ENCODE measurements at places on chromosomes 7 and 10.

GRCh38 chr10:79442171-79443040 lies 3.0 kb downstream of the ZCCHC24 start:
- DNase-seq: no peak

DNA sequence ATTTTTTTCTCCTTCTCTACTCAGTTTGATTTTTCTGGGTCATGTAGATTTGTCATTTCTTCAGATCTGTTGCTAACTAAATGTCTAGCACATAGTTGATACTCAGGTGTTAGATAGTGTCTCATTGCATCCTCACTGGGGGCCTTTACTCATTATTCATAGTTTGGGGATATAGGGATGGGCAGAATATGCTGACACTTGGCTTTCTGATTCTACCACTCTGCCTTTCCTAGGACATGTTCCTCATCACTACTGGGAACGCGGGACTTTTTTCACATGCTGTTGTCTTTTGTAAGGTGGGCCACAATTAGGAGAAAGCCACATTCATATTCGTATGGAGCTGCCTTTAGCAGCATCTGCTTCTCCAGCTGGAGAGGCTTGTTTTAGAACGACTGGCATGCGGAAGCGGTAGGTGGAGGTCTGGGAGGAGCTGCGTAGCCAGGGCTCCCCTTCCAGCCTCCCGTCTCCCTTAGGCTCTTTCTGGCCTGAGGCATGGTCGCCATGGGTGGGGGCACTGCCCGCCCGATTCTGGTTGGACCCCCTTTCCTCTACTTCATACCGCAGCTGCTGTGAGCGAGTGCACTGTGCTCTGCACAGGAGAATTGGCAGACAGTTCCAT lies 78.8 kb downstream of the SND1 start:
- no peak for DNase-seq

- no peak for DNase-seq
Measured at GRCh38 chr10:88457660-88458059, 125.5 kb downstream of the RNLS start.

GRCh38 chr7:4824120-4824775 lies 37.6 kb downstream of the PAPOLB start:
- no peak for DNase-seq

DNA sequence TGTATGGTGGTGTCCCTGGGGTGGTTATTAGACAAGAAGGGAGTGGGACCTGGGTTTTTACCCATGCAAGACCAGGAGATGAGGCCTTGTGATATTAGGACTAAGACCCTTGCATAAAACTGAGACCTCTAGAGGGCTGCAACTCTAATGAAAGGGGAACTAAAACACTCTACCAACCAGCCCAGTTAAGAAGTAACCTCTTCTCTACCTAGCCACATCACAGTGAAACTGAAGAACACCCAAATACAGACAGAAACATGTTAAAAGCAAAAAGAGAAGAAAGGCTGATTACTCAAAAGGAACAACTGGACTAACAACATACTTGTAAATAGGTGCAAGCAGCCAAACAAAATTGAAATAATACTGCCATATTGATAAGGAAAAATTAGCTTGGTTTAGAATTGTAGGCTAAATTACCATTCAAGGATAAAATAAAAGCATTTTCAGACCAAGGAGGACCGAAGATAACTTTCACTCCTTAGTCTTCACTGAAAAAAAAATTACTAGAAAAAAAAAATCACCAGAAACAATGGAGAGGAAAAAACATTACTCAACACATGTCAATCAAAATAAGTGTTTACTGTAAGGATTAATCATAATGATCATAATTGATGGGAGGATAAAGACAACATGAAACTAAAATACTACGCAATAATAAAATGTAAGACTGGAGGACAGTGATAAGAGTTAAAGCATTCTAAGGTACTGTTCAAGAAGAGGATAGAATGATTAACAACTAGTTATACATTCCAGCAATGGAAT lies 27.6 kb downstream of the ERLIN1 start:
- no peak for DNase-seq

DNA sequence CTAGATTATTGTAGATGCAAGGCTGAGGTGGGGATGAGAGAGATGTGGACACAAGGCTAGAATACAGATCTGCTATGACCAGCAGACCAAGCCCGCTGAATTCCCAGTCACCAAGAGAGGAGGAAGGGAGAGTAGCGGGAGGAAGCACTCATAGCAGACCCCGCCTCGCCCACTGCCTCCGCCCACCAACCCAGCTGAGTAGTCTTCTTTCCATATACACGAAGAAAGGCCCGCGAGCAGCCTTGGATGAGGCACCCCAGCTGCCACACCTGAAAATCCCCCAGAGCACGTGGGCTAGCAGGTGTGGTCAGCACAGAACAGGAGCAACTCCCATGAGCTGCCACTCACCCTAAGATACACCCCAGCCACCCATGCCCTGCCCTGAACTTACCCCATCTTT lies 7.9 kb upstream of the H2BK1 start:
- no peak for DNase-seq

GRCh38 chr7:121451367-121452094 lies 55.4 kb upstream of the FAM3C start:
- no peak for DNase-seq

- no peak for DNase-seq
Measured at GRCh38 chr10:29947701-29948060, 111.7 kb downstream of the JCAD start.

DNA sequence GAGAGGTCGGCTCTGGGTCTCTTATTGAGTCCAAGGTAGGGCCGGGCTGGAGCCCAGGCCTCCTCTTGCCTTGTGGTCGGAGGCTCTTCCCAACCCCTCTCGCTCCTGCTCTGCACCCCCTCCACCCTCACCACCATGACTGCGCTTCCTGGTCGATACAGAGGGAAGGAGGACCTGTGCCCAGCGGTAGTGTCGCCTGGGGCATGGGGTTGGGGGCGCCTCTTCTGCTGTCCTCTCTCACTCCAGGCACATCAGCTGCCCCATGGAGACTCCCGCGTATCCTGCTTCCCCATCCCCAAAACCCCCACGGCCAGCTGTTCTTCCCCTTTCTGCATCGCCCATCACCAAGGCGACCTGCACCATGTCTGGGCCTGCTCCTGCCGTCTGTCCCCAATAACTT lies 44.4 kb downstream of the TMEM270 start:
- no peak for DNase-seq

DNA sequence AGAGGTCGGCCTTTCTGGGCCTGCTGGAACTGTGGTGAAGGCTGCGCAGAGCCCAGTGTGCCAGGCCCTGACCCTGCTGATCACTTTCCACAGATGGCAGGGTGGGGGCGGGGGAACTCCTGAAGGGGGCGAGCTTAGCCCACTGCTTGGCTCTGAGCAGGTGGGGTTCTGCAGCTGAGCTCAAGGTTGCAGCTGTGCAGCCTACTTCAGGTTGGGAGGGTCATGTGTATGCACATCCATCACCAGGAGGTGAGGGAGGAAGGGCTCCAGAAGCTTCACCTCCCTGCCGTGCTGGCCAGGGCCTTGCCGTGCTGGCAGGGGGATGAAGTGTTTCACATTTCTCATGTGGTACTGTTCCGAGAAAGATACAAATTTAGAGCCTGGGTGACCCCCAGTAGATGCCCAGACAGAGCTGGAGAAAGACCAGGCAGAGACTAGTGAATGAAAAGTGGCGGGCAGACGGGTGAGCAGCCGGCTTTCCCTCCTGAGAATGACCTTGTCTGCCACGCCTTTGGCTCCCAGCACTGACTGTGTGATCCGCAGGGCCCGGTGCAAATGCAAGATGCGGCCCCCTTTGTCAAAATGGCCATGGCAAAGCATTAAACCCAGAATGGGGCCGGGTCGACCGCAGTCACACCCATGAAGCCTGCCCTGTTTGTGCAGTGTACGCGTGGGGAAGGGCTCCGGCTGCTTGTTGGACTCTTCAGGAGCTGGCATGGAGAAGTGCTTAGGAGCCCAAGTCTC lies 25.2 kb downstream of the FAM241B start:
- DNase-seq: no peak

DNA sequence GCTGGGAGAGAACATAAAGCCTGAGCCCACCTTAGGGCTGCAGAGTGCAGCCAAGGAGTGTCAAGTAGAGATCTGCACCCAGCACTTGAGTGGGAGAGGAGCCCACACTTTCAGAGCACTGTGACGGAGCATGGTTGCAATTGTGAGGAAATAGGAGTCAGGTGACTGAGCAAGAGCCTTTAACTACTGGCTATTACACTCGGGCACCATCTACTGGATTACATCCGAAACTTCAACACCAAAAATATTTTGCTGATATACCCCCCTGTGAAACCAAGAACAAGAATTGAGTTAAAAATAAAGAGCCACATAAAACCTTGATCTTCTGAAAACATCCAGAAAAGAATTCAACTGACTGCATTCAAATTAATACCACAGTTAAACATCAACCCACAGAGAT lies 657.9 kb downstream of the NXPH1 start:
- DNase-seq: no peak

DNA sequence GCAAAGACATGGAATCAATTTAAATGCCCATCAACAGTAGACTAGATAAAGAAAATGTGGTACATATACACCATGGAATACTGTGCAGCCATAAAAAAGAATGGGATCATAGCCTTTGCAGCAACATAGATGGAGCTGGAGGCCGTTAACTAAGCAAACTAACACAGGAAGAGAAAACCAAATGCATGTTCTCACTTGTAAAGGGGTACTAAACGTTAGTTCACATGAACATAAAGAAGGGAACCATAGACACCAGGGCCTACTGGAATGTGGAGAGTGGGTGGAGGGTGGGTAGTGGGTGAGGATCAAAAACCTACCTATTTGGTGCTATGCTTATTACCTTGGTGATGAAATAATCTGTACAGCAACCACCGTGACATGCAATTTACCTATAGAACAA lies 78.4 kb upstream of the GSDME start:
- DNase-seq: no peak

- no peak for DNase-seq
Measured at GRCh38 chr7:25860275-25861163, 291.5 kb upstream of the NFE2L3 start.

GRCh38 chr7:5526100-5526905 lies 102.7 kb upstream of the TNRC18 start:
- DNase-seq: no peak

- DNase-seq: no peak
Measured at GRCh38 chr7:126535176-126535575, 717.6 kb downstream of the GRM8 start.

- DNase-seq: peak; percentile 25
Measured at GRCh38 chr7:43302211-43302711, 189.8 kb downstream of the HECW1 start.

- DNase-seq: no peak
Measured at GRCh38 chr10:70587045-70587658, 15.4 kb downstream of the PRF1 start.

DNA sequence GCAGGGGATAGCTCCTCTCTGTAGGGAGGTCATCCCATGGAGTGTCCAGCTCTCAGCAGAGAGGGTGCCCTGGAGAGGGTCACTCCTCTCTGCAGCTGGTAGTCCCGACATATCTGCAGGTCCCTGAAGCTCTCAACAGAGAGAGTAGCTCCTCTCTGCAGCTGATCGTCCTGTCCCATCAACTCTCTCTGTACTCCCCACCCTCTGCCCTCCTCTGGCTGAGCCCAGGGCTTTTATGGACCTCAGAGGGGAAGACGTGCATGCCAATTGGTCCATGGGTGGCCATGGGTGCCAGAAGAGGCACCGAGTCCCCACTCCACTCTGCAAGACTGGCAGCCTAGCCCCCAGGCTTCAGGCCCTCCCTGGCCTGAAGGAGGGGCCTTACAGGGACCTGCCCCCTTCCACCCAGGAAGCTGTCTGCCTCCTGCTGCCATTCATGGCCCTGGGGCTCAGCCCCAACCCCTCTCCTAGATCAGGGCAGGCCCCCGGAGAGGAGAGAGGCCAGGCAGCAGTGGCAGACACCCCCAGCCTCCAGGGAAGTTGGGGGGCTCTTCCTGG lies 9.0 kb upstream of the BLVRA start:
- DNase-seq: no peak

- no peak for DNase-seq
Measured at GRCh38 chr10:59093461-59093860, 83.0 kb upstream of the PHYHIPL start.

DNA sequence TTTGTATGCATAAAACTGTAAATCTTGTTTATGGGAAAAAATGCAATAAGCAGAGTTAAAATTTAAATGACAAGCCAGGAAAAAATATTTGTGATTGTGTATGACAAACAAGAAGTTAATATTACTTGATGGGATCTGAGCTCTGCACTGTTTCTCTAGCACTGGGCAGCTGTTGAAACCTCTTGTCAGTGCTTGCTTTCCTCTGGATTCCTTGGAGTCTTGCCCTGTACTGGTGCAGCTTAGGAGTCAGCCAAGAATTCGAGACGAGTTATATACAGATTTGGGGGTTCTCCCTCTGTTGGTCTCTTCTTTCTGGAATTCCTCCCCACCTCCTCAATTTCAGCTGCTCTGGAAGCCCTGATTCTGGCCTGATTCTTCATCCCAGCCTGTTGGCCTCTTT lies 24.3 kb upstream of the OPN4 start:
- no peak for DNase-seq

GRCh38 chr10:71395621-71396020 lies 1.1 kb upstream of the CDH23 start:
- DNase-seq: no peak

GRCh38 chr10:37289833-37290464 lies 164.6 kb downstream of the ANKRD30A start:
- DNase-seq: no peak

DNA sequence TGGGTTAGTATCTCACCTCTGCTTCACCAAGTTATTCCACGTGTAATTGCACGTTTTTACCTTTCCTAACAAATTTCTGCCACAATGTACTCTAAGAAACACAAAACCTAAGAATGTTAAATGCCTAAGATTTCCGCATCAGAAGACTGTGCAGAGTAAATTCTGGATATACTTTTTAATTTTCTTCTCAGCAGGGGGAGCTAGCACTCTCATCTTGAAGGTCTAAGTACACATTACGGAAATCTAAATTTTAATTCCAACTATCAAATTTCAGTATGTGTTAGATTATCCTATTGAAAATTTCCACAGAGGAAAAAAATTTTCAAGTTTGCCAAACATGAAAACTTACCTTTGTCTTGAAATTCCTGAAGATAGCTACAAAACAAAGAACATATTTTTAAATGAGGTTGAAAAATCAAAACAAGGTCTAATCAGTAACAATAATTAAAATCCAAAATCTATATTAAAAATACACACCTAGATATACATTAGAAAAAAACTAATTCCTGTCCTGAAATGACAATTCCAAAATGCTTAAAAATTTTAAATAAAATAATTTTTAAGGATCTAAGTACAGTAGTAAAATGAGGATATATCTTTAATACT lies 10.5 kb downstream of the SKAP2 start:
- DNase-seq: peak; percentile 55

DNA sequence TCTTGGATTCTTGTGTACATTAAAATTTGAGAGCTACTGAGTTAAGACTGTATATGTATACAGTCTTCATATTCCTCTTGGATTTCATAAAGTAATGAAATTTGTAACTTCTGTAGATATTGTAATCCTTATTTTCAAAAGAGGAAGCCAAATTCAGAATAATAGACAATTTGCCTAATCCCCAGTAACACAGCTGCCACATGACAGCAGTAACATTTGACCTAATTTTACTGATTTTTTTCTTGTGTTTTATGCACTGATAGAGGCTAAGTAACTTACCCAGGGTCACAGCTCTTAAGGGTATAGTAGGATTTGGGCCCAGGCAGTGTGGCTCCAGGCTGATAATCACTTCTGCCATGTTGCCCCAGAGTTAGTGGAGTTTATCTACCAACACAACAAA lies 40.4 kb upstream of the IL6 start:
- no peak for DNase-seq

GRCh38 chr7:37310327-37311080 lies 138.2 kb downstream of the ELMO1 start:
- DNase-seq: no peak

- DNase-seq: peak; percentile 95
Measured at GRCh38 chr7:101138213-101138870, 11.4 kb downstream of the SERPINE1 start.
